Activated CD8-positive, alpha-beta T cell treated with anti-CD3 and anti-CD28 coated beads, Interleukin-2, amount 10 ng/mL, durations not matched to agents 7 days and 5 days (primary cell): ENCODE measurements at places on chromosomes 13 and 19. TPM values are rescaled to one million over a fixed set of nuclear protein-coding genes. Genes with fewer than 3 reads are reported as not detected.

Gene RAB8A
- total RNA-seq: 156 TPM

Gene CTU1
- total RNA-seq: 8.7 TPM

Gene CDK8
- 15.7 TPM for total RNA-seq

Gene RYR1
- 0.42 TPM for total RNA-seq

Gene CACNG8
- total RNA-seq: not detected

GRCh38 chr19:33316541-33317264, 14.4 kb upstream of the CEBPA start:
- DNase-seq: no peak

DNA sequence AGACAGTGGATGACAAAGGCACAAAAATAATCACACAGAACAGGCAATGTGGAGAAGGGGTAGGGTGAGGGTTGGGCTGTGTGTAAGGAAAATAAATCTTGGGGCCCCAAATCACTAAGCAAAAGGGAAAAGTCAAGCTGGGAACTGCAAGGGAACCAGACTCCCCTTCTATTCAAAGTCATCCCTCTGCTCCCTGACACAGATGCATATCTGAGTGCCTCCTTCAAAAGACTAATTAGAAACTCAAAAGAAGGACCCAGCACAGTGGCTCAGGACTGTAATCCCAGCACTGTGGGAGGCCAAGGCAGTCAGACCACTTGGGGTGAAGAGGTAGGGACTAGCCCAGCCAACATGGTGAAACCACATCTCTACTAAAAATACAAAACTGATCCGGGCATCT, 18.3 kb downstream of the ZNF611 start:
- no peak for DNase-seq
